Psoas muscle (tissue), 8 donors: ENCODE measurements at places on chromosomes 5 and 9. TPM values are rescaled to one million over a fixed set of nuclear protein-coding genes. Genes with fewer than 3 reads are reported as not detected.
A peak's percentile ranks its signal among the peaks of the same experiment; 100 is the strongest.

DNA sequence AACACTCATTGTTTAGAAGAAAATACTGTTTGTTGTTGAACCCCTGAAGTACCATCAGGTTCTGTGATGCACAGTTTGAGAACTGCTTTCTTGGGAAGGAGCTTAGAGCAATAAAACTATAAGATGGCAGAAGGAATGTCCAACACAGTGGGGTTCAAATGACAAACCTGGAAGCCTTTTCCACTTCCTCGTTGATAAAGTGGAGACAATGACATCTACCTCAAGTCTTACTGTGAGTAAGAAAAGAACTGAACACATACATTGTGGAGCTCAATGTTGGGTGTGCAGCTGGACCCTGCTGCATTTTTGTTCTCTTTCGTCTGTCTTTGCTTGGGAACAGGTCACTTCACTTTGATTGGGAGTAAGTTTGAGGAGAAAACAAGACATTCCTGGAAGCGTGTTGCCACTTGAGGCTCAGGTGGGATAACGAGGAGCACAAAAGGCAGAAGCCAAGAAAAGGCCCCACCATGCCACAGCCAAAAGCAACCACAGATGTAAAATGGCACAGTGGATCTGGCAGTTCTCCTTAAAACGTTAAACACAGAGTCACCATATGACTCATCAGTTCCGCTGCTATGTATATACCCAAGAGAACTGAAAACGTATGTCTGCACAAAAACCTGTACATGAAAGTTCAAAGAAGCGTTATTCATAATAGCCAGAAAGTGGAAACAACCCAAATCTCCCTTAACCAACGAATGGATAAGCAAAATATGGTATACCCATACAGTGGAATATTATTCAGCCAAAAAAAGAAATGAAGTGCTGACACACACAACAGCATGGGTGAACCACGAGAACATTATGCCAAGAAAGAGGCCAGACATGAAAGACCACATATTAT is 42.9 kb upstream of the SUB1 start:
- no peak for DNase-seq

- no peak for DNase-seq
These were observed 165.8 kb downstream of the SEMA5A start for GRCh38 chr5:9380109-9380508.

GRCh38 chr5:16869821-16870796 is 66.0 kb downstream of the MYO10 start:
- DNase-seq = no peak

GRCh38 chr5:4387290-4387689 is 752.8 kb upstream of the ADAMTS16 start:
- no peak for DNase-seq

- DNase-seq = no peak
These were observed 11.9 kb downstream of the CAPSL start for GRCh38 chr5:35926389-35927051.

DNA sequence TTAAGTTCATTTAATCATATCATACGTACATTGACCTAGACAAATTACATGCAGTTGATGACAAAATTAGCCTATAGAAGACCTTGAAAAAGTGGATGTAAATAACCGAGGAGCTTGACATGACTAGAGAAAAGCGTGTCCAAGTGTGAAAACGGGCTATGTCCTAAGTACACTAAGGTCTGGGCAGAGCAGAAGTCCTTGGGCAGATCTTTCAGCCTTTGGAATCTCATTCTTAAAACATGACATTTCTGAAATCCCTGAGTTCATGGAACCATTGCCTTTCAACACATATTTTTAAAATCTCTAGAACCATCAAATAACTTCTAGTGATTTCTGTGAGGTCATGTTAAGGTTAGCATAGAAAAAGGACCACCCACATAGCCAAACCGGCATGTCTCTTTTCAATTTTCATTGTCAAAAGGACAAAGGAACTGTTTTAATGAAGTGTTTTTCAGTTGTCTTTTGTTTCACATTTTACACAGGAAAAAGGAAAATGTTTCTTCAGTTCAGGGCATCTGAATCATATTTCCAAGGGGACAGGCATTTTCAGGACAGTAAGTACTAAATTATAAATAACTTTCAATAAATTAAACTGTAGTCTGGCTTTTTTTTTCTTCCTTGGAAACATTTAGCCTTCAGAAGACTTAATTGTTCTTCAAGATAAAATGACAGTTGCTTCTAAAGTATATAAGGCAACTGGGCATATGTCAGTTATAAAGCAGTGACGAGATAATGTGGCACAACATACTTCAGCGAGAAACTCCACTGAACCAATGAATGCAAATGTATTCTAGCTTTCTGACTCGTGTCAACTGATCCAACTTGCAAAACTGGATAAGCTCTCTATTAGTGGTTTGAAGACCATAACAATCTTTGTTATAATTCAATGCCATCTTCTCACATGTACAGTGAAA is 416.8 kb downstream of the NFIB start:
- no peak for DNase-seq

- DNase-seq = peak; percentile 83
These were observed 9.9 kb upstream of the NINJ1 start for GRCh38 chr9:93143830-93144530.

DNA sequence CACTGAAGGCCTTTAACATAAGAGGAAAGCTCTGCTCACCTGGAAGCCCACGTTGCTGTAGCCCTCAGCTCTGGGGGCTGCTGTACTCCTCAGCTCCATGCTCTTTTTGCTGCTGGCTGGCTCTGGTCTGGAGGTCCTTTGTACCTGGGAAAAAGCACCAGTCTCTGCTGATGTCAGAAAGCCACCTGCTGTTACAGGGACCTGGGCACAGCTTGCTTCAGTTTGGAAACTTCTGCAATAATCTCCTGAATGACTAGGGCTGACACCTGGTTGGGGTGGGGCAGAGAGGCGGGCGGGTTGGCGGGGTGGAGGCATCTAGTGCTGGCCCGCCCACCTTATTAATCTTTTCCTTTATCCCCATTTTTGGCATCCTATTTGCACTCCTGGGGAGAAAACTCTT is at the start of gene SLC28A3:
Gene SLC28A3, minus strand, starts transcription at position 224 of the 400 bp plus-strand sequence. Its CDS starts 125 bp downstream, at position 99.
- DNase-seq = no peak

DNA sequence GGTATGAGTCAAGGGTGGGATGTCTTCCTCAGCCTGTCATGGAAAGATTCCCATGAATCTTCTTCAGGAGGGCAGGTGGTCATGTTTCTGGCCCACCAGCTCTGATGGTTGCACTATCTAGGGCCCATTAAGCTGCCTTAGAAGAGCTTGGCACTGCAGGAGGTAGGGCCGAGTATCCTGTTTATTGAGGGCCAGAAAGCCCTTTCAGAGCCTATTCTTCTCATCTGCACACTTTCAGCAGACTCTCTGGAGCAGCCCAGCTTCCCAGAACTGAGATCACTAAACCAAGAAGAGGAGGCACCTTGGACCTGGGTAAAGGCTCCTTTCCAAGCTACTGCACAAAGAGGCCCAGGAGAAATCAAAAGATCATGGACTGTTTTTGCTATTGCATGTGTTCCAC is 146.5 kb downstream of the MTX3 start:
- no peak for DNase-seq

The TAS2R1 gene
- polyA plus RNA-seq = not detected

The PAX5 gene
- not detected for polyA plus RNA-seq

The LHX6 gene
- polyA plus RNA-seq = 1.6 TPM

The OTULINL gene
- 0.29 TPM for polyA plus RNA-seq
